Natural killer cell (primary cell): ENCODE measurements at places on chromosomes 5 and 9.

DNA sequence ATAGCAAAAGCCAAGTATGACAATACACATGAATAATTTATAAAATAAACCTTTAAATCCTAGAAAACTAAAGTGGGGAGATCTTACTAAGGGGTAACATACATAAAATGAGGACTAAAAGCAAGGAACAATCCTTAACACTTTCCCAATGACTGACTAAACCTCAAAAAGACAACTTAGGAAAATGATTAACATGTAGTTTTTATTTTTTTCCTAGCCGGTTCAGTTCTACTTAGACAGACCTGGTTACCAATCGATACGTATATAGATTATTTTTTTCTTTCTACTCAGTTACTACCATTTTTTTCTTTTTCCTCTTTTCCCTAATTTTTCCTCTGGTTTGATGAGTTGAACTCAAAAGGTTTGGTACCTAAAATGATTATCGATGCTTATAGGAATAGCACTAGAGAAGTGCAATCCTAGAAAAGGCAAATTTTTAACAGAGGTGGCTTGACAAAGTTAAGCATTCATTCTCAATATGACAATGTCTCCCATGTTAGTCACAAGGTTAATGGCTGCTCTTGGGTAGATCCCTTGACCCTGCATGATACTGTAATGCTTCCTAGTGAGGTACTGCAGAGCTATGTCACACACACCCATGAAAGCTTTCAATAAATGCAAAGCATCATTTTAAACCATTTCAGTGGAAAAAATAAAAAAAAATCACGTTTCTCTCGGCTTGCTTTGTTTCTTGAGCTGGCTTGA lies 41.5 kb downstream of the FBXO4 start:
- no peak for DNase-seq
- no peak overlapping the region for H3K4me3 ChIP-seq

DNA sequence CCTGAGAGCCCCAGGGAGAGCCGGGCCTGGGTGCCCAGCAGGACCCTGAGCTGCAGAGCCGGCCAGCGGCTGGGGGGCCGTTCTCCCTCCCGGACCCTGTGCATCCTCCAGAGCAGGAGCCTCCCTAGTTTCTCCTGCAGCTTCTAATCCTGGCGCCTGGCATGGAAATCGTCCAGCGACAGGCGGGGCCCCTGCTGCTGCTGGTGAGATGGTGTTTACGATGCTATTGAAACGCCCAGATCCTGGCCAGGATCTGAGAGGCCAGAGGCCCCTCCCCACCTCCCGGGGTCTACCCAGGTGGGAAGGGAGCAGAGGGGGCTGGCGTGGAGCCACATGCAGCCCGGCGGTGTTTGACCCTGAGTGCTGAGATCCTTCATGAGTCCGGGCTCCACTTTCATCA lies 38.2 kb upstream of the CEP72 start:
- no peaks in the 10 kb centered on the region for H3K4me1 ChIP-seq
- no peak for DNase-seq
- peaks cover 2% of the 10 kb centered on the region for H3K27me3 ChIP-seq
- H3K36me3 ChIP-seq: no peaks in the 10 kb centered on the region
- H3K27ac ChIP-seq: no peak overlapping the region
- H3K4me3 ChIP-seq: no peak overlapping the region

DNA sequence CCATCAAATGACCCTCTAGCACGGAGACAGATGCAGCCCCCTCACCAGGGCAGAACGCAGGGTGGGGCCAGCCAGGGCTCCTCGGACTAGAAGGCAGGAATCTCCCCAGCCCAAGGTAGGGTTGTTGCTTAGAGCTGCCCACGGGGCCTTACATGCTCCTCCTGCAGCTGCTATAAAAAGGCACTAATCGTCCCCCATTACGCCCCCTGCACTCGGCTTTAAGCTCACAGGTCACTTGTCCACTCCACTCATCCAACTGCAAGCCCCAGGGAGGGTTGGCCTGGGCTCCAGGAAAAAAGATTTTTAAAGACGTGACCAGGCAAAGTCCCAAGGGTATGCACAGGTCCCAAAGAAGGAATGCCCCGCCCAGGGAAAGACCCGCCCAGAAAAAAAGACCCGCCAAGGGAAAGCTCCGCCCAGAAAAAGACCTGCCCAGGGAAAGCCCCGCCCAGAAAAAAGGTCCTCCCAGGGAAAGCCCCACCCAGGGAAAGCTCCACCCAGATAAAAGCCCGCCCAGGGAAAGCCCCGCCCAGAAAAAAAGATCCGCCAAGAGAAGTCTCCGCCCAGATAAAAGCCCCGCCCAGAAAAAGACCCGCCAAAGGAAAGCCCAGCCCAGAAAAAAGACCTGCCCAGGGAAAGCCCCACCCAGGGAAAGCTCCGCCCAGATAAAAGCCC lies 11.1 kb downstream of the GRIN1 start:
- DNase-seq: no peak
- no peaks in the 10 kb centered on the region for H3K36me3 ChIP-seq

GRCh38 chr5:19902316-19902934 lies 85.6 kb downstream of the CDH18 start:
- H3K27me3 ChIP-seq: no peaks in the 10 kb centered on the region
- no peak for DNase-seq
- no peak overlapping the region for H3K4me3 ChIP-seq
- H3K27ac ChIP-seq: no peak overlapping the region
- no peaks in the 10 kb centered on the region for H3K4me1 ChIP-seq
- H3K36me3 ChIP-seq: no peaks in the 10 kb centered on the region

DNA sequence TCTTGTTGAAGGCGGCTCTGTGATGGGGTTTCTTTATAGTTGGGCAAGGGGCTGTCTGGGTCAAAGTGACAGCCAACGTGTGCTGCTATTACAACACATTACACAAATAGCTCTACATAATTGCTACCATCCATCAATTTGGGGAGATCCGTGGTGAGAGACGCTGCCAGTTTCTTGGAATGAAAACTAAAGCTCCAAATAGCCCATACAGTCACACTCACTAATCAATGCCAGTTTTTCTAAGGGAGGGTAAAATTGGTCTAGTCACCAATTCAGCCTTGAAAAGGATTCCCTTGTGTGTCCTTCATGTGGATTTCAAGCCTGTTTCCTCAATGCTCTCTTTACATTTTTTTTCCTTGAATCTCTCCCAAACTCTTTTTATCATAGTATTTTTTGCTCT lies 343.3 kb upstream of the KLF4 start:
- no peaks in the 10 kb centered on the region for H3K36me3 ChIP-seq
- H3K27ac ChIP-seq: no peak overlapping the region
- no peak for DNase-seq
- no peaks in the 10 kb centered on the region for H3K27me3 ChIP-seq
- H3K4me1 ChIP-seq: no peaks in the 10 kb centered on the region

DNA sequence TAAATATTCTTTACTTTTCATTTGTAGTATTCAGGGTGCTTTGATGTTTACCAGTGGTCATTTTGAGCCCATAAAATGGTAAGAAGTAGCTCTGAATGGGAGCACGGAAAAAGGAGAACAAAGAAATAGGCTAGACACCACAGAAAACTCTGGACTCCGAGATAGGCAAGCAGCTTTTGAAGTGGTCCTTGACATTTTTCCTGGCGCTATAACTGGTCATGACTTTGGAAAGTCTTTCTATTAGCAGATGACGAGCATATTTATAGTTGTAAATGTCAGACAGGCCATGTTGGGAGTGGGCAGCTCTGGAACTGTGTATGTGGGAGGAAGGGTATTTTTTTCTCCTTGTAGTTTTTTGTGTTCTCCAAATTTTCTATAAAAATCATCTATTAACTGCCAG lies 126.1 kb upstream of the POC5 start:
- no peaks in the 10 kb centered on the region for H3K36me3 ChIP-seq
- peaks cover 6% of the 10 kb centered on the region for H3K4me1 ChIP-seq
- no peak overlapping the region for H3K27ac ChIP-seq

GRCh38 chr5:36301858-36302603 lies at the start of gene RANBP3L:
TSS of gene RANBP3L (minus strand) at chr5:36301902. CDS start at chr5:36301416, 486 bp downstream.
- DNase-seq: no peak
- H3K4me1 ChIP-seq: no peaks in the 10 kb centered on the region
- peaks cover 2% of the 10 kb centered on the region for H3K27me3 ChIP-seq
- H3K27ac ChIP-seq: no peak within 1 kb of the TSS
- H3K36me3 ChIP-seq: no peaks in the 10 kb centered on the region
- H3K4me3 ChIP-seq: no peak within 1 kb of the TSS

DNA sequence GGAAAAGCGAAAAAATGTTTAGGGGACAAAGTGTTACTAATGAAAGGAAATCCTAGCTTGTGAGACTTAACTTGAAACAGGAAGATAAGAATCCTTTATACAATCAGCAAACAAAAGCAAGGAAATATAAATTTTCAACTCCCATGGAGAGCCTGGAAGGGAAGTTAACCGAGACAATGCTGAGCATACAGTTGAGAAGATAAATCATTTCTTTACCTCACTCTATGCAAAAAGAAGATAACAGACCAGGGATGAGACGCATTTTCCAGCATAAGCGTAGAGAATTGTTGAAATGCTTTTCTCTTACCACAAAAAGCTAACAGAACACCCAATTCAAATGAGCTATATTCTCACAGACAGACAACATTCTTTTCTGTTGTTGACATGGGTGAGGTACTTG lies 309.6 kb downstream of the CWC27 start:
- H3K4me1 ChIP-seq: no peaks in the 10 kb centered on the region
- H3K4me3 ChIP-seq: no peak overlapping the region
- no peaks in the 10 kb centered on the region for H3K27me3 ChIP-seq
- H3K36me3 ChIP-seq: no peaks in the 10 kb centered on the region

DNA sequence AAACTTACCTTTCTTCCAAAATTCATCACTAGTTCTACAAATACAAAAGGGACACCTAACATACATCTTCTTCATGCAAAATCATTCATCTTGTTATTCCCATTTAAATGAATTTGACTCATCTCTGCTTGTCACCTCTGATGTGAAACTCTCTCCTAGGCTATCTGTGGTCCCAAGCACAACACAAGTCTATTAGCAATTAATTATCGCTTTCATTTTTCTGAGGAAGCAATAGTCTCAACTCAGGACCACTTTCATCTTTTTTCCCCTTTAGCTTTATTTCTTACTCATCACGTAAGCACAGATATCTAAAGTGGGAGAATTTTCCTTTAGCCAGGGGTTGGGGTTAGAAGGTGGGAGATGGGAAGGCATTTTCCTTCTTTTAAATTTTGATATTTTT lies 131.9 kb downstream of the ST8SIA4 start:
- no peaks in the 10 kb centered on the region for H3K27me3 ChIP-seq
- no peak overlapping the region for H3K27ac ChIP-seq
- no peak overlapping the region for H3K4me3 ChIP-seq
- H3K4me1 ChIP-seq: no peaks in the 10 kb centered on the region

GRCh38 chr5:54610197-54610944 lies 92.8 kb downstream of the SNX18 start:
- no peaks in the 10 kb centered on the region for H3K36me3 ChIP-seq
- no peaks in the 10 kb centered on the region for H3K27me3 ChIP-seq
- no peak overlapping the region for H3K4me3 ChIP-seq
- H3K4me1 ChIP-seq: peaks cover 34% of the 10 kb centered on the region
- DNase-seq: peak; percentile 66

- peaks cover 21% of the 10 kb centered on the region for H3K4me1 ChIP-seq
- no peak for DNase-seq
- no peak overlapping the region for H3K27ac ChIP-seq
- no peak overlapping the region for H3K4me3 ChIP-seq
- H3K36me3 ChIP-seq: peaks cover 25% of the 10 kb centered on the region
Observed at GRCh38 chr9:129145841-129146292, 32.2 kb downstream of the IER5L start.

DNA sequence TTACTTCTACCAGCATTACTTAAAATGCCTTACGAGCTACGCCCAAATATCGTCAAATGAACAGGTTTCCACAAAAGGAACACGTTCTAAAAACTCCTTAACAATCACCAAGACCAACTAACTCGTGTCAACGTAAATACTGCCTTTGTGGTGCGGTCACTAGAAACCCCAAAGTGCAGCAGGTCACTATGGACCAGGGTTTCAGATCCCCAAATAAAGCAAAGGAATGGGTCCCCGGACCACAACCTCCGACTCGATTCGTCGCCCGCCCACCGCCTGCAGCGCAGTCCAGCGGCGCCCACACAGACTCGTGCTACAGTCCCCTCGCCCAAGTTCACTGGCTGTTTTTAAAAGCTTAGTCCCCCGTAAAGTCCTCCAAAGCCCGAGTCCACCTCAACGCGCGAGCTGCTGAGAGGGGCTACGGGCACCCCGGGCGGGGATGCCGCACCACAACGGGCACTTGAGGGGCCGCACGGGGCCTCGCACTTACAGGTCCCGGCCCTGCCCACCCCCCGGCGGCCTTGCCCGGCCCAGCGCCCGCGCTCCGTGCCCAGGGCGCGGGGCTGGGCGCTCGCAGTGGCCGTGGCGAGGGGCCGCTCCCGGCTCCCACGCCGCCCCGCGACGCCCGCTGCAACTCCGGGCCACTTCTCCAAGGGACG lies 1.1 kb downstream of the NFIB start:
- no peak overlapping the region for H3K4me3 ChIP-seq
- peaks cover 20% of the 10 kb centered on the region for H3K4me1 ChIP-seq
- no peak overlapping the region for H3K27ac ChIP-seq
- H3K27me3 ChIP-seq: peaks cover 46% of the 10 kb centered on the region
- no peak for DNase-seq

DNA sequence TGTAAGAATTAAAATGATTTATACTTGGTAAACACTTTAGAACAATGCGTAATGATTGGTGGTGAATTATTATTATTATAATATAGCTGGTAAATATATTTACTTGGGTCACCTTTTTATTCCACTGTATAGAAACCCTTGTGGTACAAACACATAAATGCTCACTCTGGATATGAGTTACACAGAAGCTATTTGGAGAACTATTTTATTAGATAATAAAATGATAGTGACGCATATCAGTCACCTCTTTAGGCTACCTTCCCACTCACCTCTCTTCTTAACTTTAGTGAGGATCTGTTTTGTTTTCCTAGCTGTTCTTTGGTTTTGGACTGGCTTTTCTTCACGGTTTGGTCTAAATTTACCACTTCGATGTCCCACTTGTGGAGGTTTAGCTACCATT lies 537.8 kb upstream of the DAP start:
- H3K4me1 ChIP-seq: no peaks in the 10 kb centered on the region
- no peaks in the 10 kb centered on the region for H3K36me3 ChIP-seq
- no peak for DNase-seq
- no peak overlapping the region for H3K4me3 ChIP-seq
- no peaks in the 10 kb centered on the region for H3K27me3 ChIP-seq

- peak overlapping the region; percentile 68 for H3K4me3 ChIP-seq
- no peak for DNase-seq
- H3K27ac ChIP-seq: peak overlapping the region; percentile 88
- peaks cover 28% of the 10 kb centered on the region for H3K4me1 ChIP-seq
Observed at GRCh38 chr9:128550770-128551656, 1.4 kb upstream of the SPTAN1 start.
